Activated CD4-positive, alpha-beta memory T cell treated with anti-CD3 and anti-CD28 coated beads, Interleukin-2, amount 10 ng/mL, durations not matched to agents 7 days and 5 days (primary cell): ENCODE measurements at places on chromosomes 2 and 18.
A peak's percentile ranks its signal among the peaks of the same experiment; 100 is the strongest.

DNA sequence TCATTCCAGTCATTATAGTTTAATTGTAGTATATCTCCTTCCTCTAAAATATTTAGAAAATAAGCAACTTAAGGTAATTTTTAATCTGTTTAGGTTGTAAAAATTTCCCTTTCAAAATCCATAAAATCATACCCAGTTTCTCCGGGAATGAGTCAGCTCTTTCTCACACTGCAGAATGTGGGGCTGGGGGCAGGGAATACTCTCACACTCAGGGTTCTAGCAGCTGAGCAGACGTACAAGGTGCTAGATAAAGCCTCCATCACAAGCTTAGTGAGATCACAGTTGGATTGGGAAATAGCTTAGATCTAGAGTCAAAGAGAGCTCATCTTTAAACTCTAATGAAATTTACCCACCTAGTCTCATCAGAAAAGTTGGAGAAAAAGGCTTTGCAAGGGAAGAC is 79.9 kb upstream of the FAM237A start:
- DNase-seq, result no peak

DNA sequence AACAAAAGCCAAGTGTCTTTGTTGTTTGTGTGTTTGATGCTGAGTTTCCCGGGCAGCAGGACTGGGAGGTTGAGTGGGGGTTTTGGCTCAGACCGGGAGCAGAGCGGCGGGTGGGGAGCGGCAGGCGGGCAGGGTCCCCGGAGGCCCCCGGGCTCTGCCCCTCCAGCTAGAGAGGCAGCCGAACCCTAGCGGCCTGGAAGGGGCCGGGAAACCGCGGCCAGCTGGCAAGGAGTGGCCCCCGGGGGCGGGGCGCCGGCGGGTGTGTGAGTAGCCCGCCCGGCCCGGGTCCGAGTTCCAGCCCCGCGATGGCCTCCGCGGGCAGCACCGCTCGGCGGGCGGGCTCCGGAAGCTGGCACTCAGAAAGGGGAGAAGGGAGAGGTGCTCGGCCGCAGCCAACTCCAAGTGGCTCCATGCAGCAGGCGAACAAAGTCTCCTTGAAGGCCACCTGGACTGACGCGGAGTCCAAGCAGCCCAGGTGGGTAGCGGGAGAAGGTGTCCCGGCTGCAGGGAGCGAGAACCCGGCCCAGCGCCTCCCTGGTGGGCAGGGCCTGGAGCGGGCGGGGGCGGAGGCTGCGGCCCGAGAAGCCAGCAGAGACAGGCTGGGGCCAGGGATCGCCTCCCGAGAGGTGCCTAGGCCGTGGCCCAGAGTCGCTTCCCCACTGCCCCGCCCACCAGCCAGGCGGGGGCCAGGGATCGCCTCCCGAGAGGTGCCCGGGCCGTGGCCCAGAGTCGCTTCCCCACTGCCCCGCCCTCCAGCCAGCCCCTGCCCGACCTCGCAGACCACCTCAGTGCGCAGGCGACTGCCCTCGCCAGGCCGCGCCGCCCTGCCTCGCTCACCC is at the start of gene ANKRD53:
ANKRD53 (plus strand) TSS at position 290 of the 839 bp plus-strand sequence; CDS start at position 306, 16 bp downstream.
- peak; percentile 20 for DNase-seq

GRCh38 chr18:79596446-79597175 is 83.0 kb upstream of the CTDP1 start:
- no peak for DNase-seq

DNA sequence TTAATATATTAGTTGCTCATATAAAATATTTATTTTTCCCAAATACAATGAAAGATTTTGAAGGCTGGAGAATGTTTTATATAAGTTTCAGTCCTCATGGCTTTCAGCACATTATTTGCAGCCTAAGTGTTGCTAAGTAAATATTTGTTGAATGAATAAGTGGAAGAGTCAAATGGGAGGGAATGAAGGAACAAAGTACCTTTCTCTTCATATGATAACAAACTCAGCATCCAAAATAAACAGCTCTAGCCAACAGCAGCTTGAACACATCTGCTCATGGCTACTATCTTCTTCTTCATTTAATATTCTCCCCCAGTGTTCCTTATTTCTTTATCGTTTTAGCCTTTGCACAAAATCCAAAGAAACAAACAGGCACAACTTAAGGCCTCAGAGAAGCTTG is 385.2 kb upstream of the PIK3C3 start:
- no peak for DNase-seq

DNA sequence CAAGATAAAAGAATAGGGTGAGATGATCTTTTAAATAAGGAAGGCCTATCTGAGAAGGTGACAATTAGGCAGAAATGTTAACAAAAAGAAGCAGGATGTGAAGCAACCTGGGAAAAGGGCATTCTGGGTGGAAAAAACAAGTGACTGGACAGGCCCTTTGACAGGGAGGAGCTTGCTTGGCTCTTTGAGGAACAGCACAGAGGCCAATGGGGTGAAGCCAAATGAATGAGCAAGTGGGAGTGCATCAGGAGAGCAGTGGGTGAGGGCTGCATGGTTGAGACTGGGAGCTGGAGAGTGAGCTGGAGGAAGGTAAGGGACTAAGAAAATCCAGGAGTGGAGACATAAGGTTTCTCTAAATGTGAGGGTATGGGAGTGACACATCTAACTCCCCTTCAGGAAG is 126.9 kb downstream of the TDRD15 start:
- DNase-seq, result no peak
